ENCODE measurements at places on chromosomes 6 and 20. TPM values are rescaled to one million over a fixed set of nuclear protein-coding genes. Genes with fewer than 3 reads are reported as not detected.

DNA sequence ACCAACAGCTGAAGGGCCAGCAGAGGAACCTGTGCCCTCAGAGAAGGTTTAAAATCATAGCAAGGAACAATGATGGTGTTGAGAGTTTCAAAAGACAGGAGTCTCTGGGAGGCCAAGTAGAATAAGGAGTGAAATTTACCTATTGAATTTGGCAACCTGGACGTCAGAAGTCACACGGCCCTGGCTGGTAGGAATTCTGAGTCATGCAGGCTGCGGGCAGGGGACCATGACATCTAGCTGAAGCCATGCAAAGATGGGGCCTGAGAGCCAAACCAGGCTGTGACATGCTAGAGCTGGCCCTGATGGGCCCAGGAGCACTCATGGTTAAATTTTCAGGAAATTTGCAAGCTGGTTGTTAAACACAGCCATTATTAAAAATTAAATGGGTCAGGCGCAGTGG, 64.0 kb upstream of the SNX9 start:
- no peak for DNase-seq

GRCh38 chr20:11978496-11978895, 60.8 kb downstream of the BTBD3 start:
- no peak for DNase-seq

- DNase-seq: no peak
These were observed 38.0 kb downstream of the TBC1D7 start for GRCh38 chr6:13290335-13290734.

DNA sequence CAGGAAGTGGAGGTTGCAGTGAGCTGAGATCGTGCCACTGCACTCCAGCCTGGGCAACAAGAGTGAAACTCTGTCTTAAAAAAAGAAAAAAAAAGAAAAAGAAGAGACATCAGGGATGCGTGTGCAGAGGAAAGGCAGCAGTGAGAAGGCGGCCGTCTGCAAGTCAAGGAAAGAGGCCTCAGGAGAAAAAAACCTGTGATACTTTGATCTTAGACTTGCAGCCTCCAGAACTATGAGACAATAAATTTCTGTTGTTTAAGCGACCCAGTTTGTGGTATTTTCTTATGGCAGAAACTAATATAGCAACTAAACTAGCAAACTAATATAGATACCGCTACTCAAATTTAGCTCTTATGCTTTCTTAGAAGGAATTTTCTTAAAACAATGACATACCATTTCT, 36.1 kb downstream of the FGD2 start:
- no peak for DNase-seq

- no peak for DNase-seq
These were observed 17.8 kb upstream of the TCF21 start for GRCh38 chr6:133871131-133871530.

- no peak for DNase-seq
These were observed 68.3 kb upstream of the TMEM244 start for GRCh38 chr6:129929433-129929832.

- DNase-seq: peak; percentile 76
These were observed 1.4 kb downstream of the LRFN2 start for GRCh38 chr6:40585651-40586269.

DNA sequence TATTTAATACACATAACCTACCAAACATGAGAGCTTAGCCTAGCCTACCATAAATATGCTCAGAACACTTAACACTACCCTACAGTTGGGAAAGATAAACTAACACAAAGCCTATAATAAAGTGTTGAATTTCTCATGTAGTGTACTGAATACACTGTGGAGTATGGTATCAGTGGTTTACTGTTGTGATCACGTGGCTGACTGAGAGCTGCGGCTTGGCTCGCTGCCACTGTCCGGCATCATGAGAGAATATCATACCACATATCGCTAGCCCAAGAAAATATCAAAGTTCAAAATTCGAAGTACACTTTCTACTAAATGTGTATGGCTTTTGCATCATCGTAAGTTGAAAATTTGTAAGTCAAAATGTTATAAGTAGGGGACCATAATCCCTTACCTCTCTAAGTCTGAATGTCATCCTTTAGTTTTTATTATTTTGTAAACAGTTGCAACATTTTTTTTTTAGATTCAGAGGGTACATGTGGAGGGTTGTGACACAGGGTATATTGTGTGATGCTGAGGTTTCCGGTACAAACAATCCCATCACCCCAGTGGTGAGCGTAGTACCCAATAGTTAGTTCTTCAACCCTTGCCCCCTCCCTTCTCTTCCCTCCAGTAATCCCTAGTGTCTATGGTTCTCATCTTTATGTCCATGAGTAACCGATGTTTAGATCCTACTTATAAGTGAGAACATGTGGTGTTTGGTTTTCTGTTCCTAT, 14.6 kb upstream of the TAAR1 start:
- DNase-seq: no peak

Gene AVP
- not detected for total RNA-seq

Gene WFDC12
- not detected for total RNA-seq
